ENCODE measurements at places on chromosomes 12 and 14.

DNA sequence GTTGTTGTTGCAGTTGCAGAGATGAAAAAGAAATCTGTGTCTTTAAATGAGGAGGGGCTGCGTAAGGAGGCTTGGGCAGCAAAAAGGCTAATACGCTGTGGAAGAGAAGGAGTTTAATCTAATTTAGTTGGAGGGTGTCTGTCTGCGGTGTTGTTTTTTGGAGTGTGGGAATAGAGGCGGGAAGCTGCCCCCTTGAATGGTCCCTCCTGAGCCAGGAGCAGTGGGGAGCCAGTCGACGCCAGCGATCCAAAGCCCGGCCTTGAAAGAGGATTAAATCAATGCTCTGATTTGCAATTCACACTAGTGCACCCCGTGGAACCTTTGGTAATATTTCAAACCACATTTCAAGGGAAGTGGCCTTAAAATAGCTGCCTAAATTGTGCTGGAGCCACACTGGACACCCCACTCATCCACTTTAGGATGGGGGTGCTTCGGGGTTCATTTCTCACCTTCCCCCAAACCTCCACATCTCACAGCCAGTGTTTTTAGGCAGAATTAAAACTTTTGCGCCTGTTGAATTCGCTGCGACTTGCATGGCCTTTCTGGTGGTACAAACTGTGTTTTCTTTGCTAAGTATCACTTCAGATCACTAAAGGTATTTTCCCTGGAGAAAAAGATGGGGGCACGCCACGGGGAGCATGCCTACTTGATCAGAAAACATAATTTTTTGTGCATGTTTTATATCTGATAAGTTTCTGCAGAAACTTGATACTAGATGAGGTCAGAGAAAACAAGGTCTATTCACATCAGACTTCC is 4.1 kb upstream of the FZD10 start:
- ATAC-seq = no peak

GRCh38 chr12:109222496-109222895 is 86.6 kb downstream of the FOXN4 start:
- ATAC-seq = no peak

- peak; percentile 53 for ATAC-seq
Observed at GRCh38 chr12:7806863-7807487, 17.8 kb downstream of the NANOG start.

- no peak for ATAC-seq
Observed at GRCh38 chr12:24803430-24804245, 145.3 kb downstream of the BCAT1 start.

- ATAC-seq = no peak
Observed at GRCh38 chr12:13007496-13008233, 7.6 kb upstream of the HEBP1 start.

DNA sequence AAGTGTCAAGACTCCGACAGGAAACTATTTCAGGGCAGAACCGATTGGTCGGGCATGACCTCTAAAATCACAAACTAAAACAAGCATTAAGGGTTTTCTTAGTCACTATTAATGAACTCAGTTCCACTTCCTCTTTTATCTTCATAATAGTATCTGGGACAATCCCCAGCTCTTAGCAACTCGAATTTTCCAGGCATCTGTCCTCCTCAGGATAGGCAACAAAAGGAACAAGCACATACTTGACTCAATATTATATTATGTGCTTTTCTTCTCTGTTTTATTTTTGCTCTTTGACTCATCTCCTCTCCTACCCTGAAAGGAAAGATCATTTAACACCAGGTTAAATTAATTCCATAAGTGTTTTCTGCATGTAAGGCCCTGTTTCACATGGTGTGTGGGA is 638.3 kb upstream of the TBX3 start:
- peak; percentile 72 for ATAC-seq

DNA sequence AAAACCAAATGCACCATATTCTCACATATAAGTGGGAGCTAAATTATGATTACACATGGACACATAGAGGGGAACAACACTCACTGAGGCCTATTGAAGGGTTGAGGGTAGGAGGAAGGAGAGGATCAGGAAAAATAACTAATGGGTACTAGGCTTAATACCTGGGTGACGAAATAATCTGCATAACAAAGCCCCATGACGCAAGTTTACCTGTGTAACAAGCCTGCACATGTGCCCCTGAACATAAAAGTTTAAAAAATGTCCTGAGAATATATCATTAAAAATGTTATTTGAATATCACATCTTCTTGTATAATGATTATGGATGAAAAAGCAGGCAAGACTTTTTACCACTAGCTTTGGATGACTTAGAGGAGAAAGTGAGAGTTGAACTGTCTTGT is 138.0 kb upstream of the NOVA1 start:
- no peak for ATAC-seq

- peak; percentile 39 for ATAC-seq
Observed at GRCh38 chr12:10551375-10551774, 45.7 kb downstream of the EIF2S3B start.

DNA sequence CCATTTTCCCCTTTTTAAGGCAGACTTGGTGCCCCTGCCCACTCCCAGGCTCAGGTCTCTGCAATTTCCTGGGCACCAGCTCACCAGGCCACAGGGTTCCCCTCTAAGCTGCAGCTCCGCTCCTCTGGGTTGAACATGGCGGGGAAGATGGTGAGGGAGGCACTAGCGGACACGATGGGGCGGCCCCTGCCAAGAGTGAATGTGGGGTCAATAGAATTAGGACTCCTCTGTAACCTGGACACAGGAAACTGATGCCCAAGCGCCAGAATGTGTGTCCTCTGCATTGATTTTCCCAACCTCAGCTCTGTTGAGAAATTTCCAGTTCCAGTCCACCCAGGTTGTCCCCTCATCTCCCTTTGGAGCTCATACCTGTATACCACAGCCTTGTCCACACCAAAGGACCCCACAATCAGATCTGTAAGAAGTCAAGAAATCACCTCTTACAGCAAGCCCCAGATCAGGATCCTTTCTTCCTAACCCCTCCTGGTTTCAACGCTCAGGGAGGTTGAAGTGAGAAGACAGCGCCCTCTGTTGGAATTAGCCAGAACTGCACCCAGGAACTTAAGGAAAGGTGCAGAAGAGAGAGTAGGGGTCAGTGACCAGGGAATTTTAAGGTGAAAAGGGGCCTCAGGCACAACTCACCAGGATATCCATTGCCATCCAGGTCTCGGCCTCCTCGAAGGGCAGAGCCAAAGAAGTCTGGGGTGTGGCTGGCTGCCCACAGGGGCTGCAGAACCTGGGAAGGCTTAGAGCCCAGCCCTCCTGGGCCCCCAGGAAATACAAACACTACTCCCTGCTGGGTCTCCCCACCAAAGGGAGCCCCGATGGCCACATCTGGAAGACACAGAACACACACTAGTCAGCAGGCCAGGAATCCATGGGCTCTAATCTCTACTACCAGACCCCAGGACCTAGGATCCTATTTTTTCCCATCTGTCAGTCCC is 14.7 kb downstream of the ITGA5 start:
- ATAC-seq = no peak

DNA sequence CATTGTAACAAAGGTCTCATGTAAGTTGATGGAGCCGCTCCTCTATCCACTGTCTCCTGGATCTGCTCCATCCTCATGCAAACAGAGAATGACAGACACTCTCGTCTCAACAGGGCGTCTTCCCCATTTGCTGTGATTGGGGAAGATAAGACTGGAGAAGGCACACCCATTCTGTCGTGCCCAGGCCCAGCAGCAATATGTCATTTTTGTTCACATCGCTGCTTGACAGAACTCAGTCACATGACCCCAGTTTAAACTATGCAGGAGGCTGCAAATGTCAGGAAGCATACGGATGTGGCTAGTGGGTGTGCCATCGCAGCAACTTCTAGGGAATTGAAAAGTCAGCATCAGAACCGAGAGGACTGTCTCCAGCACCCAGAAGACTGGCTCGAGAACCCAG is 290.5 kb downstream of the TMEM132D start:
- no peak for ATAC-seq

- ATAC-seq = peak; percentile 84
Observed at GRCh38 chr14:105748204-105748578, 221.8 kb downstream of the TMEM121 start.

- ATAC-seq = peak; percentile 13
Observed at GRCh38 chr12:123264642-123265041, 7.0 kb downstream of the CDK2AP1 start.

- no peak for ATAC-seq
Observed at GRCh38 chr12:113285679-113286610, 49.0 kb downstream of the SLC8B1 start.

DNA sequence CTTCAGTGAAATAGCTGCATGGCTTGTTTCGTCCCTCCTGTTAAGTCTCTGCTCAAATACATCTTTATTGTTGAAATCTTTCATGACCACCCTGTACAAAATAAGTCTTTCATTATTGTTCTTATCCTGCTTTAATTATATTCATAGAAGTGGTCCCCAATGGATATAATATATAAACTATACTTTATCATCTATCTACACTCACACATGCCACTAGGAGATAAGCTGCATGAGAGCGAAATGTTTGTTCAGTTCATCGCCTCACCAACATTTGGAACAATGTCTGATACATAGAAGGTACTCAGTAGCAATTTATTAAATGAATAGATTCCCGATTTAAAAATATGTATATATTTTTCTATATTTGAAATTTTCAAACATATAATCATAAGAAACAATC is 254.0 kb upstream of the ATXN7L3B start:
- ATAC-seq = no peak

DNA sequence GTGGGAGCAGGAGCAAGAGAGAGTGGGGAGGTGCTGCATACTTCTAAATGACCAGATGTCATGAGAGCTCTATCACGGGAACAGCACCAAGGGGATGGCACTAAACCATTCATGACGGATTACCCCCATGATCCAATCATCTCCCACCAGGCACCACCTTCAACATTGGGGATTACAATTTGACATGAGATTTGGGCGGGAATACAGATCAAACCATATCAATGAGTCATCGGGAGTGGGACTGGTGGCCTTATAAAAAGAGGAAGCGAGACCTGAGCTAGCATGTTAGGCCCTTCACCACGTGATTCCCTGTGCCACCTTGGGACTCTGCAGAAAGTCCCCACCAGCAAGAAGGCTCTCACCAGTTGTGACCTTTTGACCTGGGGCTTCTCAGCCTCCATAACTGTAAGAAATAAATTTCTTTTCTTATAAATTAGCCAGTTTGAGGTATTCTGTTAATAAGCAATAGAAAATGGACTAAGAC is 28.7 kb downstream of the COX8C start:
- ATAC-seq = peak; percentile 99

GRCh38 chr14:91335191-91336092 is 82.2 kb downstream of the CCDC88C start:
- no peak for ATAC-seq

DNA sequence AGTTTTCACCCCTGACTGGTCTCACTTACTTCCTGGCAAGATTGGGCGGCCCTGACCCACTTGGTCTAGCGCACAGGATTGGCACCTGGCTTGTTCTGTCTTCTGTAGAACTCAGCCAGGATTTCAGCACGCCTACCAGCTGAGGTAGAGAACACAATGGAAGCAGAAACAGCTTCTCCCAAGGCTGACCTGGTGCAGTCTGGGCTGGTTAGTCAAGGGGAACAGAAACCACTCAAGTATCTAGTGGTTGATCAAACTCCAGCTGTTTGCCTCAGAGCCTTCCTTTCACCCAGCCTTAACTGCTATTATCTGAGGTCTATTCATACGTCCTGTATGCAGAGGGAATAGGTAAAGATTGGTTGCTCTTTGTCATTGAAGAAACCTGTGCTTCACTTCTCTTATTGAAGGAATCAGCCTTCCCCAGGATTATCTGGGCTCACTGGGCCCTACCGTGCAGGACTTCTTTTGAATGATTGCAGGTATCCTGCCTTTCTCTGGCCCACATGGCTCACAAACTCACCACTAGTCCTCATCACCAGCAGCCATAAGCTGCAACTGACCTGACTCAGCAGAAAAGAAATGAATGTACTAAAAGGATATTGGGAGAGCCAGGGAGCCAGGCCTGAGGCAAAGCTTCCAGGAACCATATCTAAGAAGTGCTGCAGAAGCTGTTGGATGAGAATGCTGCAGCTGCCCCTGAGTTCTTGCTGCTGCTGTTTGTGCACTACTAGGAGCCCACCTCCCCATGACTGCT is 2.5 kb upstream of the PLEKHD1 start:
- peak; percentile 83 for ATAC-seq

DNA sequence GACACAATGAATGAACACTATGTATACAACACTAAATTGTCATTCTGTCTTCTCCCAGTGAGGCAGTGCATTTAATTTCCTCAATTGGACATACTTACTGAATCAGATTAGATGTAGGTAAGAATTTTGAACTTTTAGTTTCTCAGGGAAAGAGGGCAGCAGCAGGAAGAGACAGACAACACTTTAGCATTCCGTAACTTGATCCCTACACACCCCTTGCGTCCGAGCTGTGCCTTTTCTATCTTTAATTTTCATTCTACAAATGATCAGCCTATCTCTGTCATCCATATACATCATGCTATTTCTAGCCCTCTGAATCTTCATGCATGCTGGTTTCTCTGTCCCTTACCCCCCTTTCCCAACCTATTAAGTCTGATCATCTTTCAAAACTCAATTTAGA is 358.0 kb upstream of the RPL10L start:
- no peak for ATAC-seq

- no peak for ATAC-seq
Observed at GRCh38 chr12:132773077-132773955, 11.7 kb upstream of the ANKLE2 start.

DNA sequence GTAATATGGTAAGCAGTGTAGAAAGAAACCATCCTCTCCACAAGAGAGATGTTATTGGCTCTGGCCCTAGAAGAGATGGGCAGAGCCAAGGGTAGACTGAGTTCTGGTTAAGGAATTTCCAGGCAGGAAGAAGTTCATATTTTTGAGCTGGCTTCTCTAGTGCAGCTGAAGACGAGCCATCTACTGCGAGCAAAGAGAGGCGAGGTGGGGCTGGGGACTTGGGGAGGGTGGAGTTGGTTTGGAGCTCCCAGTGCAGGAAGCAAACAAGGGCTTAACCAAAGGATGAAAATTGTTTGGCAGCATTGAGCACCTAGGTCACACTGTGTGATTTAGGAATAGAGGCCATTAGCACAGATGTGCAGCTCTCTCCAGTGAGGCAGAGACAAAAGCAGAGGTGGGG is 239.6 kb downstream of the ZFP36L1 start:
- no peak for ATAC-seq

- no peak for ATAC-seq
Observed at GRCh38 chr12:3704512-3705353, 48.2 kb downstream of the CRACR2A start.

GRCh38 chr14:52602131-52602530 is 49.5 kb downstream of the GPR137C start:
- no peak for ATAC-seq

GRCh38 chr12:124442772-124443445 is 124.5 kb downstream of the NCOR2 start:
- no peak for ATAC-seq

- ATAC-seq = peak; percentile 88
Observed at GRCh38 chr12:124939421-124940142, 25.1 kb upstream of the UBC start.

Data from stimulated activated memory B cell treated with anti-CD40 and anti-IgM and Interleukin-4, amounts not matched to agents 10 μg/mL and 1 μg/mL and 100 μg/mL, for 72 hours (primary cell).